Cortex of kidney (tissue), 1 donor: ENCODE measurements at places on chromosomes 7 and 10.

DNA sequence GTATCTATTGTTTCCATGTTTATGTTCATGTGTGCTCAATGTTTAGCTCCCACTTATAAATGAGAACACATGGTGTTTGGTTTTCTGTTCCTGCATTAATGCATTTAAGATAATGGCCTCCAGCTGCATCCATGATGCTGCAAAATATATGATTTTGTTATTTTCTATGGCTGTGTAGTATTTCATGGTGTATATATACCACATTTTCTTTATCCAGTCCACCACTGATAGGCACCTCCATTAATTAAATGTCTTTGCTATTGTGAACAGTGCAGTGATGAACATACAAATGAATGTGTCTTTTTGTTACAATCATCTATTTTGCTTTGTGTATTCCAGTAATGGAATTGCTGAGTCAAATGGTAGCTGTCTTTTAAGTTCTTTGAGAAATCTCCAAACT lies 329.4 kb upstream of the MAGI2 start:
- DNase-seq: no peak

- no peak for DNase-seq
Measured at GRCh38 chr7:132937286-132937685, 144.6 kb downstream of the CHCHD3 start.

DNA sequence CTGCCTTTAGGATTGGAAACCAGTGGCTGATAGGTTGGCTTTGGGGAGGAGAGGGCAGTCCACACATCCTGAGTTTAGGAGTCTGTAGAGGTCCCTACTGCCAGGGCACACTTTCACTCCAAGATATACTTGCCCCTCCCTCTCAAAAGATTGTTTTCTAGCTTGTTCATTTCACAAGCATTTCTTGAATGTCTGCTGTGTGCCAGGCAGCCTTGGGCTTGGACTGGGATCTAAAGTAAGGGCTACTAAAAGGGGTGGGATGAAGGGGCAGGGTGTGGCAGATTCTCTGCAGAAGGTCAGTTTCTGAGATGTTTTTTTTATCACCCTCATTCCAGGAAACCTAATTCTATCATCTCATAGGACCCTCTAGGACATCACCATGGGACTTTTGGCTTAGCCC lies 272.4 kb downstream of the SKAP2 start:
- no peak for DNase-seq

DNA sequence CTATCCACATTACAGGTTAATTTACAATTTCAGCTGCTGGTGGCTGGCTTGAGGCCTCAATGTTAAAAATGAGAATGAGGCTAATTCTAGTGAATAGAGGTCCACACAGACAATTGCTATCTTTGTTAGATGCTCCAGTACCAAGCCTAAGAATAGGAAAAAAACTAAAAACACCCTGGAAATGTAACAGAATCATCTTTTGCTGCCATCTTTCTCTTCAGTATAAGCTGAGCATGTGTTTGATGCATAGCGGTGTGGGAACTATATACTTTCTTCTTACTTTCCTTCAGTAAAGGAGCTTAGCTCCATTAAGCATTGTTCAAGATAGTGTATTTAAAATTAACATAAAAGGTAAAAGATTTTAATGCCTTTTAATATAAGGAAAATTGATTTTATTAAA lies 5.6 kb downstream of the TMEM229A start:
- DNase-seq: no peak

GRCh38 chr10:22704942-22705341 lies 9.4 kb downstream of the PIP4K2A start:
- no peak for DNase-seq

DNA sequence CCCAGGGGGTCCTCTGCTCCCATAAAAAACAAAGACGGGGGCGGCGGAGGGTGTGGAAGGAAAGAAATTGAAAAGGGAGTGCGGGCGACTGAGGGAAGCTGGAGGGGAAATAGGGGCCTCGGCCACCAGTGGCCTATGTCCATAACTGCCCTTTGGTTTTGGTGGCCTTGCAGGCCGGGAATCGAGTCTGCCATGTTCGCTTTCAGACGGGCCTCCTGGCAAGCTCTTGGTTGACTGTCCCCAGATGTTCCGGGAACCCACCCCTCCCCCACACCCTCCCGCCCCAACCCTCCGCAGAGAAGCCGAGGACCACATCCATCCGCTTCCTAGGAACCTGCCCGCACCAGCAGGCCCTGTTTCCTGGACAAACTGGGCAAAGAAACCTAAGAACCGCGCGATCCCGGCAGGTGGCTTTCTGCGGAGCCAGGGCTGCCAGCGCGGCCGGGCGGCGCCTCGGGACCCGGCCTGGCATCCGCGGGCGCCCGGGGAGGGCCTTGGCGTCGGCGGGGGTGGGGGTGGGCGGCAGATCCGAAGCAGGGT lies 20.0 kb upstream of the GATA3 start:
- DNase-seq: no peak

DNA sequence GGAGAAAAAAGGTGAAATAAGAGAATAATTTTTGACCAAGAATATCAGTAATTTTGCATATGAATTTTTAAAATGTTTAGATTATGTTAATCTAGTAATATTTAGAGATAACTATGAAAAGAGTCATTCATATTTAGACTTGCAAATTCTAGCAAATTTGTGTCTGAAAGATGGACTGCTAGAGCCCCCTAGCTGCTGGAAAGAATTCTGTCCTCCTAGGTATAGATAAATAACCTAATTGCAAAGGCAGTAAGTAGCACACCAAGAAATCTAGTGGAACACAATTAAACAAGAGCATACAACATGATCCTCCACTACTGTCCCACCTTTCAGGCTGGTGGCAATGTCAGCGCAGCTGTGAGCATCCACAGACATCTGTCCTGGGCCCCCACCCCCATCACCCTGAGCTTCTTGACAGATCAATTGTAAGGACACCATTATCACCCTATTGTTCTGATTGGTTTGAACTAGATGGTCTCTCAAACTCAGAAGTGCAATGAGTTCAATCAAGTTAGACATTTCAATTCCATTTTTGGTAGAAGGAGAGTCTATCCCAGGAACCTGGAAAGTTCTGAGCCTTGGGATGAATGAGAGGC lies 15.0 kb upstream of the GFRA1 start:
- no peak for DNase-seq
